Mesothelial cell of epicardium (in vitro differentiated cells): ENCODE measurements at places on chromosomes 7 and 10.

DNA sequence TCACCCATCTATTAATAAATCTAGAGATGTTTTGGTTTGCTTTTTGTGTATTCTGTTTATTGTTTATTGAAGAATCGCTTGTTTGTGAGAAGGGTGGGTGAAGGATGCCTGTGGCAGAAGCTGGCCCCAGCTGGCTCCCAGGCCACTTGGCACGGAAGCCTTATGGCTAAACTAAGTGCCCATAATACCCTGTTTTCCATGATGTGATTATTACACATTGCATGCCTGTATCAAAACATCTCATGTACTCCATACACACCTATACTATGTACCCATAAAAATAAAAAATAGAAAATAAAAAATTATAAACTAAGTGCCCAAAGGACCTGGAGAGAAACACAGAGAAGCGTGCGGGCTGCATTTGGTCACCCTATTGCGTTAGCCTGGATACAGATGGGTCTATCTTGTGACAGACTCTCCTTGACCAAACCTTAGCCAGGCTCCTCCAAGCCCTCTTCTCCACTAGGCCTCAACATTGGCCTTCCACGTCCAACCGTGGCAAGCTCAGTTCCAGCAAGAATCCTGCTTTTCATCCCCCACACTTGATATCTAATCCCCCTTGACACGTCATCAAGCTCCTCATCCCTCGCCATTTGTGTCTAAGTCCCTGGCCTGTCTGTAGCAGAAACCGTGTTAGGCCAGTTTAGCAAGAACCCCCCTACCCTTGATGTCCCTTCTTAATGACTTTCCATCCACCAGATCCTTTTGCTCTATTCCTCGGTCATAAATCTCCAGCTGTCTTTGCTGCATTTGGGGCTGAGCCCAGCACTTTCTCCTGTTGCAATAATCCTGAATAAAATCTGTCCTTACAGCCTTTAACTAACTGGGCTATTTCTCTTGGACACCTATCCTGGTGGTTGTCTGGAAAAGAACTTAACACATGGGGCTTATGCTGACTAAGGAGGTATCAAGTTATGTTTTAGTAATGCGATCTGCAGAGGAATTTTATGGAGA, 245.2 kb downstream of the TNS3 start:
- DNase-seq = no peak

DNA sequence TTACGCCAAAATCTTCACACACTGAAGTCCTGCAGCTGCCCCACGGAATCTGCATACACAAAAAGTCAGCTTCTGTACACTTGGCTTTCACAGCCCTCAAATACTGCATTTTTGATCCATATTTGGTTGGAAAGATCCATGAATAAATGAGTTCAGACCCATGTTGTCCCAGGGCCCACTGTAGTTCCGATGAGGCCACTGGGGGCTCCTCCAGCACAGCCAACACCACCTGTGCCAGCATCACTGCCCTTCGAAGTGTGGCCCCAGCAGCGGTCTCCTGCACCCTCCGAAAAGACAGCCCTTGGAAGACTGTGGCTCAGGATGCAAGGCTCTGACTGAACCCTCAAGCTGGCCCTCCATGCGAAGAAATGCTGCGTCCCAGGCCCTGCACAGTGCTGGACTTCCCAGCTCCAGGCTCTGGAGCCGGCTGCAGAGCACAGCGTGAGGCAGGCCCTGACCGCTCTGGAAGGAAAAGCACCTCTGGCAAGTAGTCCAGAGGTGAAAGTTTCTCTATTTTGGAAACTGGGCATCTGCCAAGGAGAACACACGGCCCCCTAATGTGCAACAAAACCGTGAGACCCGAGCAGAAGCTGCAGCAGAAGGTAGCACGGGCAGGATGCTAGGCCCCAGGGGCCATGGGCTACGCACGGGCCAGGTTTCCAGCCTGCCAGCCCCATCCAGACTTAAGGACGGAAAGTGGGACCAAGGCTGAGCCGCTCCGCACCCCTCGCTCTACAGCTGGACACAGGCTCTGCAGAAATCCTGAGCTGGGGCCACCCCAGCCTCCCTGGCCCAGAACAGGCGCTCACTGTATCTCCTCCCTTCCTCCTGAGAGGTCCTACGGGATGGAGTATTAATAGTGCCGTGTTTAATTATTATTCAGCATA, 62.6 kb downstream of the PTPRN2 start:
- DNase-seq = no peak

DNA sequence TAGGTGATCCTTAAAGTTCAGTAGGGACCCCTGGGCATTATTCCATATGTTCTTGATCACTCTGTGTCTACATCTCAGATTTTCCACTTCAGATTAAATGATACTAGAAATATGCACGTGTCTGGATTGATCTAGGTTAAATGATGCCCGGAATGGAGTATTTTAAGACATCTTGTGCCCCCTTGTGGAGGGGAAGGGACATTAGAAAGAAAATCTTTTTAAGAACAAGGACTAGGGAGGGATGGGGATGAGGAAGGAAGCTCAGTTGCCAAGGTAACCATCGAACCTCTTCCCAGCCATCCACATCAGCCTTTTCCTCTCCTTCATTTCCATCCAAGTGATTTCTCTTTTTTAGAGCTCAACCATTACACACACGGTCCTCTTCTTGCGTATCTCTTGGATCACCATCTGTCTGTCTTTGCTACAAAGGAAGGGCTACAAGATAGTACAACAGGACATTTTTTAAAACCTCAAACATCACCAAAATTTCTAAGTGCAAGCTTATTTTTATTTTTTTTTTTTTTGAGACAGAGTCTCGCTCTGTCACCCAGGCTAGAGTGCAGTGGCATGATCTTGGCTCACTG, 40.5 kb downstream of the PRSS2 start:
- no peak for DNase-seq

- no peak for DNase-seq
Observed at GRCh38 chr10:124305131-124305530, 113.6 kb downstream of the OAT start.

GRCh38 chr7:86825264-86825663, 181.6 kb downstream of the GRM3 start:
- DNase-seq = no peak

GRCh38 chr10:51532044-51532443, 167.4 kb downstream of the CSTF2T start:
- no peak for DNase-seq

DNA sequence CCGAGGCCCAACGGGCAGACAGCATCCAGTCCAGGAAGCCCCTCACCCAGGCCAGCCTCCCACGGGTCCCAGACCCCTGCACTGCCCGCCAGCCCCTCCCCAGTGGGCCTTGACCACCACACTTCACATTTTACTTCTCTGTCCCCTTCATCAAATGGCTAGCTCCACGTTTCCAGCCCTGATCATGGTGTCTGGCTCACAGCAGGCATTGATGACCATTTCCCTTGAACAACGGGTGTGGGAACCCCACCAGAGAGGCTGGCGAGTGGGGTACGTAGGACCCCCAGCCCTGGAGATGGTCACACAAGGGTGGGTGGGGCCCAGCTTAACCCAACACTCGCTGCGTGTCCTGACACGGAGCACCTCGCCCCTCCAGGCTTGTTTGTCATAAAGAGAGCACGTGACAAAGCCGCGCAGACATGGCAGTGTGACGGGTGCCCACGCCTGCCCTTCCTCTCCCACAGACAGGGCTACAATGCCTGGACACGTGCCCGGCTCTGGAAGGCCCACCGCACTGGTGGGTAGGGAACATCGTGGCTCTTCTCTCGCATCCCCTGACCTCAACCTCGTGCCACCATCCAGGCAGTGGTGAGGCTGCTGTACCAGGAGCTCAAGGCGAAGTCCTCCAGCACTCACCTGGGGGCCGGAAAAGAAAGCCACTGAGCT, 267.7 kb downstream of the MAD1L1 start:
- DNase-seq = no peak

DNA sequence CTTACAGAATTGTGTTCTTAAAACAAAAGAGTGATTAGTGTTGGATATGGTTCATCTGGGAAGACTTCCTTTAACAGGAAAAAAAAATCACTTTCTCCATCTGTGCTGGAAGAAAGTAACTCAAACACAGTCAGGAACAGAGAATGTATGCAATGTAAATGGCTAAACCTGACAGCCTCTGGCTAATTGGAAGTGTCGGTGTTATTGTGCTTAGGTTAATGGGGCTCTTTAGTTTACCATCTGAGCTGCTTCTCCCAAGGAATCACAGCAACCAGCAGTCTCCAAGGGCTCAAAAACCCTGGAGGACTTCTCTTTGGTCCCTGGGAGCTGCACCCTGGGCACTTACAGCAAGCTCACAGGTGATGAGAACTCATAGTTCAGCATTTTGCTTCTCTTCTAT, 724.5 kb downstream of the LRMDA start:
- no peak for DNase-seq

GRCh38 chr10:79144351-79145173, 75.8 kb downstream of the ZMIZ1 start:
- DNase-seq = no peak

DNA sequence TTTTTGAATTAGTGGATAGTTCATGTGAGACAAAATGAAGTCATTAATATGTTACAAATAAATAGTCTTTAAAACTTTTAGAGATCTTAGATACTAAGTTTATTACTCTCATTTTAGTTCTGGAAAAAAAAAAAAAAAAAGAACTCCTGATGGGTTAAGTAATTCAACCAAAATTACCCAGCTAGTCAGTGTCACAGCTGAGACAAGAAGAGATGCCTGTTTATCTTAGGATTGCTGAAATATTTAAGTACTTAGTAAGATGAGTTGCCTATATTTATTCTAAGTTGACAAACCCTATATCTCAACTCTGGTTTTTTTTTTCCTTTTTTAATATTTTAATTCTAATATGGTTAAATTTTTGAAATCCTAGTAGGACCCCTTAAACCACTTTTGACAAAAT, 781.0 kb upstream of the LRRN3 start:
- DNase-seq = no peak

DNA sequence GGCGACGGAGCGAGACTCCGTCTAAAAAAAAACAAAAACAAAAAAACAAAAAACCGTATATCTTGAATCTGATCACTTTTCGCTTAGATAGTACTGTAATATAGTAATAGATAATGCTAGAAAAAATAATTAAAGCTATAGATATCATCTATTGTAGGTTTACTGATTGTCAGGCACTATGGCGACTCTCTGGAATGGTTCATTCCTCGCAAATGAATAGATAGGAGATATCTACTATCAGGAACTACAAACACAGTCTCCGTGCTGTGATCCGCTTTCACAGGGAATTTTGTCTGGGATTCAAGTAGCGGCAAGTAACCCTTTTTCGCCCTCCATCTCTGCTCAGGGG, 342 bp upstream of the MEIG1 start:
- no peak for DNase-seq

GRCh38 chr10:62671104-62671503, 133.4 kb upstream of the ADO start:
- no peak for DNase-seq

GRCh38 chr7:16712916-16713315, 40.6 kb upstream of the TSPAN13 start:
- no peak for DNase-seq

GRCh38 chr7:134623193-134623592, 23.5 kb upstream of the BPGM start:
- DNase-seq = no peak

DNA sequence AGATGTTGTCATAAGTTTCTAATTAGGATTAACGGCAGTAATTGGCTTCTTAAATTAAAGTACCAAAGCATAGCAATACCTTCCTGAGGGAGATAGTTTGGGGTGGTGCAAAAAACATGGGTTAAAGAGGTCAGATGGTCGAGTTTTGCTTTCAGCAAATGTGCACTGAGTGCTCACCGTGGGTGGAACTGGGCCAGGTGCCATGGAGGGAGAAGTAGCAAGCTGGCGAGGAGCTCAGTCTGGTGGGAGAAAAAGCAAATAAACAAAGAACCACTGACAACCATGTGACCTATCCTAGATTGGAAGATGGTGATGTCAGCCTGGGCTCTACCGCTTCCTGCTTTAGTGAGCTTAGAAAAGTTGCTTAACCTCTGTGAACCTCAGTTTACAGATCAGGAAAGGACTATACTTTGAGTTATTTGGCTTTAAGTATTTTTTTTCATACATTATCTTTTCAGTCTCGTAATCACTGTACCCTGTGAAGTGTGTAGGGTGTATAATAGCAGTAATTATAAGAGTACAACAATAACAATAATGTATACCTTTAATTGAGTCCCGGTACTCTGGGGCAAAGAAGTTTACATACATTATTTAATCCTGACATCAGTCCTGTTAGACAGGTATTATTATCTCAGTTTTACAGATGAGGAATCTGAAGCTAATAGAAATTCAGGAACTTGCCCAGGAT, 69.0 kb upstream of the PDCD4 start:
- DNase-seq = no peak

- no peak for DNase-seq
Observed at GRCh38 chr10:10054466-10054865, 963.2 kb upstream of the CELF2 start.

GRCh38 chr7:107463139-107464078, 6.4 kb upstream of the GPR22 start:
- DNase-seq = no peak

GRCh38 chr10:64454962-64455361, 933.8 kb downstream of the REEP3 start:
- no peak for DNase-seq
